Activated CD8-positive, alpha-beta memory T cell treated with anti-CD3 and anti-CD28 coated beads, Interleukin-2, amount 10 ng/mL, durations not matched to agents 7 days and 5 days (primary cell): ENCODE measurements at places on chromosomes 7 and 10.

DNA sequence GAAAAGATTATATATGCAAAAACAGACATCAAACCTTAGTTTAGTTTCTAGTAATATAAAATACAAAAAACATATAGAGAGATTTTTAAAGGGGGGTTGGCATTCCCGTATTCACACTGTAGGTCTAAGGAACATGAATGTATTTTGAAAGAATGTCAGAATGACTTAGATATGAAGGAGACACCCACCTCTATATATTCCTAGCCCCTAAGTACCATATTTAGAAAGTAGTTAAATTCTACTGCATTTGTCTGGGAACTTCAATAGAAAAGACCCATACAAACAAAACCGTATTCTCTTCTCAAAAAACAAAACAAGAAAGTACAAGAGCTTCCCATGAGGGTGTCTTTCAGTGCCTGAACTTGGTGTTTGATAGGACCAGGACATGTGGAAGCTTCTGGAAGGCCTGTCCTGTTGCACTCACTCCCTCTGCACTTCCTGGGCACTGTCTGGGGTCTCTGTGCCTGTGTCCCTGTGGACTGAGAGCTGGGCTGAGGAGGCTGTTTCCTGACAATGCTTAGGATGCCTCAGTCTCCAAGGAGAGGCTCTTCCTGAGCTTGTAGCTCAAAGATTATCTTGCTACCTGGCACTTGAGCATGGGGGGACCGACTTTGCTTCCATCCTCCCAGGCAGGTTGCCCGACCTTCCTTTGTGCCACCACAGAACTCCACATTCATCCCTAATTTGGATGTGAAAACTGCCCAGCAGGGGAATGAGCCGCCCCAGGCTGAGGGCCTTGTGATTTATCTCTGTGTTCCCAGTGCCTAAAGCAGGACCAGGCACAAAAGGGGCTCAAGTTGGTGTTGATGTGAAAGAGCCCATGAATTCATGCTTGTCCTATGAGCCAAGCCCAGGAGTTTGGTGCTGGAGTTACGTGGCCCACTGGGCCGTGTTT is 44.4 kb upstream of the KLF6 start:
- no peak for DNase-seq

GRCh38 chr10:109665321-109665720 is 258.0 kb downstream of the XPNPEP1 start:
- DNase-seq = no peak

DNA sequence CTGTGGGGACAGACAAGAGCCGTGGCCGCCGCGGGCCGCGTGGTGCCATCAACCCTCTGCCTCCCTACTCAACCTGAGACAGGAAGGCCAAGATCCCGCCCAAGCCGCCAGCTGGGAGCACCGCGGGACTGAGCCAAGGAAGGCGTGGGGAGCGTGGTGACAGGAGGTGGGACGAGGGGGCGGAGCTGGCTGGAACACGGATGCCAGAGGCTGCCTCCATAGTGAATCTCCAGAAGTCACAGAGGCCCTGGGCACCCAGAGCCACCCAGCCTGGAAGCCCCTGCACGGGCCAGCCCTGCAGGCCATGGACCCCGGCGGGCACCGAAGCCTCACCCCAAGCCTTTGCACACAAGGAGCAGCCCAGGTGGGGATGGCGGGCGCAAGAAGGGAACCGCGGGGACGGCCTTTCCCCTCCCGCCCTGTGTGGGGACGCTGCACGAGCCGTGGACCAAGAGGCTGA is 18.1 kb upstream of the DPYSL4 start:
- DNase-seq = no peak

GRCh38 chr7:50362712-50363282 is 58.3 kb downstream of the IKZF1 start:
- DNase-seq = peak; percentile 90

GRCh38 chr10:5514226-5514850 is 10.4 kb upstream of the CALML3 start:
- DNase-seq = no peak

DNA sequence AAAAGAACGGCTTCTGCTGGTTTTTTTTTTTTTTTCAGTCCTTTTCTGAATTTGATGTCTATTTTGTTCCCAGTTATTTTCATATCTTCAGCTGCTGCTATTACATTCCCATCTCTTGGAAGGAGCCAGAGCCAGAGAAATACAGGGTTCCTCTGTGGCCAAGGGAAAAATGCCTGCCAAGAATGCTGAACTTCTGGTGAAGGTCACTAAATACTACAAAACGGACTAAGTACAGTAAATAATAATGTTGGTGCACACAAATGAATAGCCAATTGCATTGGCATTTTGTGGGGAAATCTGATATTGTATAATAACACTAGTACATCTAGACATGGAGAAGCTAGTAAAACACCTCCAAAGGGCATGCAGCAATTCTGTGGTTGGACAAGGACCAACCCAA is 56.3 kb upstream of the ZEB1 start:
- DNase-seq = no peak

GRCh38 chr10:30013757-30014156 is 45.6 kb downstream of the JCAD start:
- DNase-seq = no peak

DNA sequence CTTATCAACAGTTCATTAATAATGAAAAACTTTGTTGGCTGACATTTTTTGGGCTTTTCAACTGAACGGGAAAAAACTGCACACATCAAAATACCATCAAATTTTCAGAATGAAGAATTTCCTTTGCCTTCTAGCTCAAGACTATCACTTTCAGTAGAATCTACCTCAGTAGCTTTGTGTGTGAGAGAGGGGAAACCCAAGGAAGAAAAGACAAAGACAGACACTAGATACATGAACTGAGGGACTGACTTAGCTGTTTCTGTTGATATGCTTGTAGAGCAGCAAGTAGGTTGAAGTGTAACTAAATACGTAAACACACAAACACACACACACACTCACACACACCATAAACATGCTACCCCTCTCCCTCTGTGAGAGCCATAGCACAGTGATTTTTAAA is 257.1 kb downstream of the CDK14 start:
- DNase-seq = no peak

- peak; percentile 41 for DNase-seq
Observed at GRCh38 chr7:141563956-141564623, 12.9 kb downstream of the AGK start.
